Left renal cortex interstitium (tissue), 4 donors: ENCODE measurements at places on chromosomes 6 and 20. TPM values are rescaled to one million over a fixed set of nuclear protein-coding genes. Genes with fewer than 3 reads are reported as not detected.

The BNIP5 gene
- 0.21 TPM for polyA plus RNA-seq

The TMEM217 gene
- 1.6 TPM for polyA plus RNA-seq

The RCAN2 gene
- polyA plus RNA-seq = 23.0 TPM

The PRL gene
- not detected for polyA plus RNA-seq

DNA sequence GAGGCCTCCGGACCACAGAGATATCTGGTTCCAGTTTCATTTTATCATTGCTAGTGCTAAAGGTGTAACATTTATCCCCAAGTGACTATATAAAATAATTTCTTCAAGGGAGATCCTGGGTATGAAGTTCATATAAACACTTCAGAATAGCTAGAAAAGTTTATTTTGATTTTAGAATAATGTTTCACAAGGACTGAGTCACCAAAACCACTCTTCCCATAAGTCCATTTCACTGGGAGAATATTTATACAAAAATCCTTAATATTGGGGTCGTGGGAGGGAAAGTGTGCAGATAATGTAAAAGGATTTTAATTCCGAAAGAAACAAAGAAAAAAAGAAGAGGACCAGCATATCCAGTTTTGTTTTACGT, 128.1 kb downstream of the ISM1 start:
- no peak for DNase-seq

DNA sequence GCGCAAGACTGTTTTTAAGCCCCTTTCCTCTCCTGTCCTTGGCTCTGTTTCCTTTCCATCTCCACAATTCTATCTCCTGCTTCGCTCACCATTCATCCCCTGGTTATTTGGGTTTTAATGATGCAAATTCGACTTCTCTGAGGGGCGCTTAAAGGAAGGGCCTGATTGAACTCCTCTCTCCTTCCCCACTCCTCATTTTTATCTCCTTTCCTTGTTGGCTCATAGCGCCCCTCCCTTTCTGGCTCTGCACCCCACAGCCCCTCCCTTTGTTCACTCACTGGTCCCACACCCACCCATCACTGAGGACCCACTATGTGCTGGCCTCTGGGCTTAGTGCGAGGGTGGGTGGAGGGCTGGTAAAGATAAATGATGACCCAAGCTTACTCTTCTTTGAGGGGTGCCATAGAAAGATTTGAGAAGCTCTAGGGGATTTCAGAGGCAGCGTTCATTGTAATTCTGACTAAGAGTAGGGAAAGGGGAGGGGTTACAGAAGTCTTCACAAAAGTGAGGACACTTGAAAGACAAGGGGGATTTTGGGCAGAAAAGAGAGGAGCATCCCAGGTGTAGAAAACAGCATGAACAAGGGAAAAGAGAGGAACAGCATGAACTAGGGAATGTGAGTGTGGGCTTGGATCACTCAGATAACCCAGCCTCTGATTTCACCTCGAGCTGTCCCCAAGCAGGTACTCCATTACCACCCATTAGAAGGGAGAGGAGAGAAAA, 507.8 kb downstream of the CD83 start:
- DNase-seq = no peak

- no peak for DNase-seq
These were observed 70.9 kb downstream of the LCA5 start for GRCh38 chr6:79466207-79466834.

GRCh38 chr6:11911538-11911937, 100.6 kb upstream of the HIVEP1 start:
- DNase-seq = no peak

DNA sequence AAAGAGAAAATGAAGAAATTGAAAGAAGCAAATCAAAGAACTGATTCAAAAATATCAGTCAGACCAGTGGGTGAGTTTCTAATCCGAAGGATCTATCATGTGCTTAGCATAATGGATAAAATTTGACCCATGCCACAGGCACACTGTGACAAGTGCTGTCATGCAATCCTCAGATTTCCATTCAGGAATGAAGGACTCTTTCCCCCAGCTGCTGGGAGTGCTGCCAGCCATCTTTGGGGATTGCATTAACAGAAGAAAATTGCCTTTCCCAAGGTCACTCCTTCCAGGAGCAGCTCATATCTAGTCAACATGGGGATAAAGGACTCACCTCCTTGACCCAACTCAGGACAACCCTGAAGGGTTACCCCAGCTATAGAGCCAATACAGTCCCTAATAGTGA, 316.7 kb upstream of the TBX18 start:
- DNase-seq = no peak

DNA sequence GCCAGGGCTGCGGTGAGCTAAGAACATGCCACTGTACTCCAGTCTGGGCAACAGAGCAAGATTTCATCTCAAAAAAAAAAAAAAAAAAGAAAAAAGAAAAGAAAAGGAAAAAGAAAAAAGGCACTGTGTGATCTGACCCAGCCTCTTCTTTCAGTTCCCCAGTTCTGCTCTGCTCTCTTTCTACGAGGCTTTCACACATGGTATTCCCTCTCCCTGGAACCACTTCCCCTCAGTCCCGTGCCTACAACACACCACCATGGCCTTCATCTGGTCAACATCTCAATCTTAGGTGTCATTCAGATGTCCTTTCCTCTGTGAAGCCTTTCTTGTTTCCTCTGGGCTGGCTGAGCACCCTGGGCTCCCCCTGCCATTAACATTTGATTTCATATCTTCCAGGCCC, 2.3 kb upstream of the DSN1 start:
- no peak for DNase-seq

GRCh38 chr20:13461849-13462458, 176.8 kb downstream of the TASP1 start:
- no peak for DNase-seq

- no peak for DNase-seq
These were observed 19.4 kb upstream of the MUC21 start for GRCh38 chr6:30964075-30964474.
